ENCODE measurements at places on chromosomes 2 and 18. TPM values are rescaled to one million over a fixed set of nuclear protein-coding genes. Genes with fewer than 3 reads are reported as not detected.
A peak's percentile ranks its signal among the peaks of the same experiment; 100 is the strongest.

The SPEG gene
- 1.1 TPM for total RNA-seq

The APOB gene
- total RNA-seq, result not detected

The FAM110C gene
- 3.1 TPM for total RNA-seq

The ASPRV1 gene
- 0.71 TPM for total RNA-seq

The ATP8B1 gene
- total RNA-seq, result not detected

- no peak for DNase-seq
- no peaks in the 10 kb centered on the region for H3K36me3 ChIP-seq
- peaks cover 1% of the 10 kb centered on the region for H3K27me3 ChIP-seq
- no peak overlapping the region for H3K4me3 ChIP-seq
- no peak overlapping the region for H3K27ac ChIP-seq
These were observed 208.1 kb downstream of the NCKAP5 start for GRCh38 chr2:133360190-133360589.

DNA sequence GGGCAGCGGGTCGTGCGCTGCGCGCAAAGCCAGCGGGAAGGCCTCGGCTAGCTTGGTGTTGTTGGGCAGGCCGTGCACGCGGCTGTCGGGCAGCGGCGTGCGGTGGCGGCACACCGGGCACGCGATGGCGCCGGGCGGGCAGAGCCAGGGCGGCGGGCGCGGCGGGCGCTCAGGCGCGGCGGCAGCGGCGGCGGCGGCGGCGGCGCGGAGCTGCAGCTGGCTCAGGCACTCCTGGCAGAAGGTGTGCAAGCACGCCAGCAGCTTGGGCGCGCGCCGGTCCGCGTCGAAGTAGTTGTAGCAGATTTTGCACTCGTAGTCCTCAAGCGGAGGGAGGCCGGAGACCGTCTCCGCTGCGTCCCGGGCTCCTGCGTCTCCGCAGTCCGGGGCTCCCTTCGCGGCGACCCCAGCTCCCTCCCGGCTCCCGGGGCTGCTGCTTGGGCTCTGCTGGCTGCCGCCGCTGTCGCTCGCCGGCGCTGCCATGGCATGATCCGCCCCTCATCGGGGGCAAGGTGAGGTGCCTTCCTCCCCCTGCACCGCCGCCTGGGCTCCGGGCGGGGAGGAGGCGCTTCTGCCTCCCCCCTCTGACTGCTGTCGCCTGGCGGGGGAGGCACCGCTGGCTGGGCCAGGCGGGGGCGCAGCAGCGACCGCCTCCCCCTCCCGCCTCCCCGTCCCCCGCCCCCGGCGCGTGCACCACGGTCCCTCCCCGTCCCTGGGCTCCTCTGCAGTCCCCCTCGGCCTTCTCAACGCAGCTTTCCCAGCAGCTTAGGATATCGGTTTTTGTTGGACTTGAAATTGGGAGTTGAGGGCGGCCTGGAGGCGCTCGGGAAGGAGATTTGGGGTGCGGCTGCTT lies 21.0 kb upstream of the PAX3 start:
- peak; percentile 44 for DNase-seq
- H3K4me3 ChIP-seq, result peak overlapping the region; percentile 61
- no peak overlapping the region for H3K27ac ChIP-seq
- H3K4me1 ChIP-seq, result peaks cover 9% of the 10 kb centered on the region
- no peaks in the 10 kb centered on the region for H3K36me3 ChIP-seq

- H3K27me3 ChIP-seq, result peaks cover 2% of the 10 kb centered on the region
- H3K27ac ChIP-seq, result no peak overlapping the region
- peaks cover 9% of the 10 kb centered on the region for H3K4me1 ChIP-seq
- no peak for DNase-seq
- no peaks in the 10 kb centered on the region for H3K36me3 ChIP-seq
These were observed 120.3 kb downstream of the UXS1 start for GRCh38 chr2:106073678-106074406.

GRCh38 chr2:191676790-191677645 lies 918 bp upstream of the NABP1 start:
- peaks cover 29% of the 10 kb centered on the region for H3K36me3 ChIP-seq
- peak overlapping the region; percentile 99 for H3K27ac ChIP-seq
- H3K27me3 ChIP-seq, result peaks cover 2% of the 10 kb centered on the region
- peak overlapping the region; percentile 96 for H3K4me3 ChIP-seq
- H3K4me1 ChIP-seq, result peaks cover 38% of the 10 kb centered on the region
- peak; percentile 76 for DNase-seq

DNA sequence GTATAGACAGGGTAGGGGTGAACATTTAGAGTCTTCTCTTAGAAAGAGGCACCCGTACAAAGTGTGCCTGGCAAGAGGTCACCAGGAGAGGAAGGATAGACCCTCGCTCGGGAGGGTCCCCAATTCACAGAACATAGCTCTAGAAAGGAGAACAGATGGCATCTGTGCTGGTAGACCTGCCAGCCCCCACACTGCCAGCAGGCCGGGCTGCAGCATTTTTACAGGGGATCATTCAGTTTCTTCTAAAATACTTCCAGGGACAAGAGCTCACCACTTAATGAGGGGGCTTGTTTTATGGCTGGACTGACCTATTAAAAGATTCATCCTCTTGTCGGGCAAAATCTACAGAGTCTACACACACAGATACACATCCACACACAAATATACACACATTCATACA lies 149.9 kb downstream of the SEPTIN10 start:
- H3K27ac ChIP-seq, result no peak overlapping the region
- H3K36me3 ChIP-seq, result no peaks in the 10 kb centered on the region
- no peak for DNase-seq
- H3K27me3 ChIP-seq, result peaks cover 3% of the 10 kb centered on the region

DNA sequence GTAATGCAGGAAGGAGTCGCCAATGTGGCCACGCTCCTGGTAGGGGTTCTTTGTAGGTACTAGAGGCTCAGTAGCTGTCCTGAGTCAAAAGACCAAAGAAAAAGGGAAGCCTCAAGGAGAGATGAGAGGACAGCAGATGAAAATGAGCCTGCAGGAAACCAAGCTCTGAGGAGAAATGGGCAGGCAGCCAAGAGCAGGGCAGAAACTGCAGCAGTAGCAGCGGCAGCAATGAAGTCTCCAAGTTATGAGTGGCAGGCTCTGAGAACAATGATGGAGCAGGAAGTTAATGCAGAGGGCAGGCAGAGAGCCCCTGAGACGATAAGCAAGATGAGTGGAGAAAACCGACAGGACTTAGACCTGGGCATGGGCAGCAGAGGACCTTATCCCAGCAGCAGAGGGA lies 48.2 kb upstream of the TMEM200C start:
- H3K36me3 ChIP-seq, result no peaks in the 10 kb centered on the region
- no peak overlapping the region for H3K27ac ChIP-seq
- H3K4me1 ChIP-seq, result no peaks in the 10 kb centered on the region

- H3K36me3 ChIP-seq, result peaks cover 36% of the 10 kb centered on the region
- DNase-seq, result no peak
- no peak overlapping the region for H3K27ac ChIP-seq
- H3K27me3 ChIP-seq, result no peaks in the 10 kb centered on the region
These were observed 26.5 kb downstream of the DCAF17 start for GRCh38 chr2:171460537-171460936.

DNA sequence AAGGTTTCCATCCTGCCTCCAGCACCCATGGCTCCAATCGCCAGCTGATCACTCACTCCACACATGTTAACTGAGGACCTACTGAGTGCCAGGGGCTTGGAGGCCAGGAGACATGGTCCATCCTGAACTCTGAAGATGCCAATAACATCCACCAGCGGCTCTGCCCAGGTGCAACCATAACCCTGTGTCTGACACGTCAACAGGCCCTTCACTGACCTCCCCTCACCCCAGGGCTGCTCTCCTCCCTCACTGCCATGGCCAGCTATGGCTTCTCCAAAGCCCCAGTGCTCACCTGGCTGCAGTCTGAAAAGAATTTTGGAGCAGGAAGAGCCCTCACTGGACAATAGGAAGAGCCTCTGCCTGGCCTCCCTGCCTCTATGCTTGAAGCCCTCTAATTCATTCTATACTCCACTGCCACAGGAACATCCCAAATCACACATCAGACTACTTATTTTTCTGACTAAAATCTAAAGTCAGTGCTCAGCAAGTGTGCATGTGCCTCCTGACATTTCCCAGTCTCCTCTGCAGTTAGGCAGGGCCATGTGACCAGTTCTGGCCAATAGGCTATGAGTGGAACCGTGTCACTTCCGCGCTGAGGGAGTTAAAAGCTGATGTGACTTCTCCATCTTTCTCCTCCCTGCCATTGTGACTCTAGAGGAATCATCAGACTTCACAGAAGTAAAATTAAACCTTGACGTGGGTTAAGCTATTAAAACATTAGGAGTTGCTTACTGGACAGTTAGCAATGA lies 37.2 kb downstream of the ZBTB7C start:
- peaks cover 10% of the 10 kb centered on the region for H3K27me3 ChIP-seq
- no peak overlapping the region for H3K4me3 ChIP-seq
- no peaks in the 10 kb centered on the region for H3K36me3 ChIP-seq
- no peak for DNase-seq

- H3K4me3 ChIP-seq, result no peak overlapping the region
- no peak for DNase-seq
- peaks cover 2% of the 10 kb centered on the region for H3K27me3 ChIP-seq
- H3K36me3 ChIP-seq, result no peaks in the 10 kb centered on the region
These were observed 258.1 kb downstream of the ATAD2B start for GRCh38 chr2:23668756-23669304.

DNA sequence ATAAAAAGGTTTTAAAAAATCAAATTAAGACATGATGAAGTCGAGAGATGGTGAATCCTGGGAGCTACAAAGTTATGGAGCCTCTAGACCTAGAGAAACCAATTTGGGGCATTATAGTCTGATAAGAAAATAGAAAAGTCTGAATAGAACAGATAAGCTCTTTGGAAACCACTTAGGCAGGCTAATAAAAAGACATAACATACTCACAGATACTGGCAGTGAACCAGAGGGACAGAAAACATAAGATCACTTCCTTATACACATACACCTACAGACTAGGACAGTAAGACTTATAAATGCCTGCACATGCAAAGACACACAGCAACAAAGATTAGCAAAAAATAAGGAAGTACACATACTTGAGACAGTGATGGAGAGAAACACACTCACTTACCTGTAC lies 20.0 kb downstream of the SMC6 start:
- DNase-seq, result no peak
- no peaks in the 10 kb centered on the region for H3K27me3 ChIP-seq
- H3K36me3 ChIP-seq, result peaks cover 41% of the 10 kb centered on the region
- no peak overlapping the region for H3K4me3 ChIP-seq

GRCh38 chr18:9910661-9911060 lies 3.2 kb upstream of the VAPA start:
- no peak for DNase-seq
- peaks cover 13% of the 10 kb centered on the region for H3K4me1 ChIP-seq
- H3K27ac ChIP-seq, result no peak overlapping the region
- no peaks in the 10 kb centered on the region for H3K36me3 ChIP-seq
- H3K4me3 ChIP-seq, result no peak overlapping the region
- peaks cover 14% of the 10 kb centered on the region for H3K27me3 ChIP-seq

GRCh38 chr2:128520791-128521190 lies 202.1 kb upstream of the HS6ST1 start:
- H3K36me3 ChIP-seq, result no peaks in the 10 kb centered on the region
- DNase-seq, result peak; percentile 83

DNA sequence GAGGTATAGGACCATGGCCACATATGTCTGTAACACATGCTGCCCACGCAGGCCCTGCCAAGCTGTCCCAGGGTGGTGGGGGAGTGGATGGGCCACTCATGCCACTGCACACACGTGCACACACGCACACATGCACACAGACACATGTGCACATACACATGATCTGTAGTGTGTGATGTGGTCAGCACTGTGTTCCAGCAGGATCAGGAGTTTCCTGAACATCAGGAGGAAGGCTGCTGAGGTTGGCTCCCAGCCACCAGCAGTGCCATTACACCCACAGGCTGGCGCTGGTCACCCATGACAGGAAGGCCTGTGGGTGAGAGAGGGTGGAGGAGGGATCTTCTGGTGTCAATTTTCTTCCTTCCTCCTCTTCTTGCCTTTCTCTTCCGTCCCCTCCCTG lies 44.7 kb downstream of the POMC start:
- no peak overlapping the region for H3K27ac ChIP-seq
- no peak for DNase-seq
- no peaks in the 10 kb centered on the region for H3K36me3 ChIP-seq
- no peaks in the 10 kb centered on the region for H3K4me1 ChIP-seq
- H3K4me3 ChIP-seq, result no peak overlapping the region
- H3K27me3 ChIP-seq, result no peaks in the 10 kb centered on the region

DNA sequence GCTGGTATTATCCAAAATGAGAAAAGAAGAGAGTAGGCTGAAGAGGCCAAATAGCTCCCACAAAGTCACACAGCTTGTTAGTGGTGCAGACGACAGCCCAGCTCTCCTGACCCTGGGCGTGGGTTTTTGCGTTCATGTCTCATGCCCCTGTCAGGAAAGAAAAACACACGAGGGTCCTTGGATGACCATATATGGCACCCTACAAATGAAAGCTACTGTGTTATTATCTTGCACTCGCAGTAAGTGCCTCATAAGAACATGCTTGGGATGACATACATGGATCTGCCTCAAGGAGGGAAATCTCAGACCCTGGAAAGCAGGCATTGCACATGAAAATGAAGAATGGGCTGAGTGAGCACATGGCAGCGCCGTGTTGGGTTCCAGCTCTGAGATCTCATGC lies 89.7 kb downstream of the SEMA4F start:
- H3K27ac ChIP-seq, result no peak overlapping the region
- no peak for DNase-seq
- H3K36me3 ChIP-seq, result no peaks in the 10 kb centered on the region
- no peaks in the 10 kb centered on the region for H3K4me1 ChIP-seq
- no peaks in the 10 kb centered on the region for H3K27me3 ChIP-seq
- no peak overlapping the region for H3K4me3 ChIP-seq

- no peaks in the 10 kb centered on the region for H3K36me3 ChIP-seq
- no peaks in the 10 kb centered on the region for H3K27me3 ChIP-seq
- H3K4me1 ChIP-seq, result no peaks in the 10 kb centered on the region
- H3K27ac ChIP-seq, result no peak overlapping the region
These were observed 281.3 kb downstream of the ZNF804A start for GRCh38 chr2:184879671-184880070.

DNA sequence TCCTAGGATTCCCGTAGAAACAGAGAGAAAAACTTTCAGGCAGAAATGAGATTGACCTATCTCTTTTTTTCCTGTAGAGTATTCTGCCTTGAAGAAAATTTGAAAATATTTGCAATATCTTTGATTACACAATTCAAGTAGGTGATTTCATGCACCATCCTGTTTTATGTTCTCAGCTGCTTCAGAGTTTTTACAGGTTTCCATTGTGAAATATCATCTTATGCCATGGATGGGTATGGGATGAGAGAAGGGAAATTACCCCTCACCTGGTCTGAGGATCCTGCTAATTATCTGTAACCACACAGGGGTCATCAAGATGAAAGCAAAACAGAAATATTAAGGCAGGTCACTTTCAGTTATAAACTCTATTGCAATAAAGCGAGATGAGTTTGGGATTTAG lies 264.8 kb downstream of the TXNL1 start:
- H3K4me1 ChIP-seq, result no peaks in the 10 kb centered on the region
- DNase-seq, result no peak
- no peak overlapping the region for H3K4me3 ChIP-seq
- no peaks in the 10 kb centered on the region for H3K36me3 ChIP-seq

DNA sequence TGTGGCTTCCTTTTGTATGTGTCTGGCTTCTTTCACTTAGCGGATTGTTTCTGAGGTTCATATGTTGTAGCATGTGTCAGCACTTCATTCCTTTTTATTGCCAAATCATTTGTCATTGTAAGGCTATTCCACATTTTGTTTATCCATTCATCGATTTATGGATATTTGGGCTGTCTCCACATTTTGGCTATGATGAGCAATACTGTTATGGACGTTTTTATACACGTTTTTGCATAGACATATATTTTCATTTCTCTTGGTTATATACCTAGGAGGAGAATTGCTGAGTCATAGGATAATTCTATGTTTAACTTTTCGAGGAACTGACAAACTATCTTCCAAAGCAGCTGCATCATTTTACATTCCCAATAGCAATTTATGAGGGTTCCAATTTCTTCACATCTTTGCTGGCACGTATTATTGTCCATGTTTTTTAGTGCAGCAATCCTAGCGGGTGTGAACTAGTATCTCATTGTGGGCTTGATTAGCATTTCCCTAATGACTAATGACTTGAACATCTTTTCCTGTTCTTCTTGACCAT lies 48.1 kb upstream of the TBC1D8 start:
- DNase-seq, result no peak
- no peak overlapping the region for H3K27ac ChIP-seq
- H3K4me3 ChIP-seq, result no peak overlapping the region
- H3K4me1 ChIP-seq, result no peaks in the 10 kb centered on the region
